ENCODE measurements at places on chromosomes 5 and 9.

DNA sequence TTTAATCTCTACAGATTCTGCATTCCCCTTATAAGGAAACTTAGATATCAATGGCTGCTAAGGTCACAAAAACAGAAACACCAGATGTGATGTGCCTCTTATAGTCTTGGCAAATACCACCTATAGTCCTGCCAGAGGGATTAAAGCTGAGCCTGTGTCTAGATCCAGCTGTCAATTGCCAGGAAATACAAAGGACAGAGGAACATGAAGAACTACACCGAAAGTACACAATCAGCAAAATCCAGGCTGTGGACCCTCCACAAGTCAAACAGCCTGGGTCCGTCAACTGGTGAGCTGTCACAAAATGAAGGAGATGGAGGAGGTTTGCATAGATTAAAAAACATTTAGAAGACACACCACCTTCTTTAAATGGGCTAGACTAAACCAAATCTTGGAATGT, 85.4 kb downstream of the KLF4 start:
- no peaks in the 10 kb centered on the region for H3K36me3 ChIP-seq
- no peak overlapping the region for H3K27ac ChIP-seq
- no peaks in the 10 kb centered on the region for H3K4me1 ChIP-seq
- H3K4me3 ChIP-seq, result no peak overlapping the region
- DNase-seq, result no peak

- H3K4me3 ChIP-seq, result no peak overlapping the region
- no peaks in the 10 kb centered on the region for H3K27me3 ChIP-seq
- DNase-seq, result no peak
- H3K27ac ChIP-seq, result no peak overlapping the region
- H3K36me3 ChIP-seq, result peaks cover 21% of the 10 kb centered on the region
Measured at GRCh38 chr9:133768859-133769510, 30.8 kb upstream of the SARDH start.

- peaks cover 4% of the 10 kb centered on the region for H3K36me3 ChIP-seq
- H3K4me1 ChIP-seq, result peaks cover 25% of the 10 kb centered on the region
- H3K27me3 ChIP-seq, result no peaks in the 10 kb centered on the region
- peak; percentile 85 for DNase-seq
- H3K4me3 ChIP-seq, result no peak overlapping the region
Measured at GRCh38 chr9:111937781-111938426, 41.3 kb downstream of the UGCG start.

DNA sequence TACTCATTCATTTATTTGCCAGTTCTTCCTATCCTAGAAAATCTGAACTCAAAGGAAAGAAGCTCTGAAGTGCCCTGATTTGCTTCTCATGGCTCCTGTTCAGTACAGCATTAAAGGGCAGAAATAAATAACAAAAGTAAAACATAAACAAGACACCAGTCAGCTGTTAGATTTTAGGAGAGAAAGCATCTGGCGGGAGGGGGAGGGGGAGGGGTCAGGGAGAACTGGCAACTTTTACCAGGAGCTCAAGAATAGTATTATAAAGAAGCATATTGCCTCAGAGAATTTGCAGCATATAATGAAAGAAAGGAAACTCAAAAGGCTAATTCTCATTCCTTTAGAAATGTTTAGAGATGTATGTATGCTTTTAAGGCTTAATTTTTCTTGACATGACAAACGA, 68.1 kb downstream of the SEMA6A start:
- no peaks in the 10 kb centered on the region for H3K36me3 ChIP-seq
- no peak overlapping the region for H3K27ac ChIP-seq
- peak; percentile 10 for DNase-seq

GRCh38 chr5:133469846-133470245, 142.5 kb downstream of the FSTL4 start:
- no peaks in the 10 kb centered on the region for H3K4me1 ChIP-seq
- no peaks in the 10 kb centered on the region for H3K36me3 ChIP-seq
- DNase-seq, result no peak
- no peak overlapping the region for H3K4me3 ChIP-seq

DNA sequence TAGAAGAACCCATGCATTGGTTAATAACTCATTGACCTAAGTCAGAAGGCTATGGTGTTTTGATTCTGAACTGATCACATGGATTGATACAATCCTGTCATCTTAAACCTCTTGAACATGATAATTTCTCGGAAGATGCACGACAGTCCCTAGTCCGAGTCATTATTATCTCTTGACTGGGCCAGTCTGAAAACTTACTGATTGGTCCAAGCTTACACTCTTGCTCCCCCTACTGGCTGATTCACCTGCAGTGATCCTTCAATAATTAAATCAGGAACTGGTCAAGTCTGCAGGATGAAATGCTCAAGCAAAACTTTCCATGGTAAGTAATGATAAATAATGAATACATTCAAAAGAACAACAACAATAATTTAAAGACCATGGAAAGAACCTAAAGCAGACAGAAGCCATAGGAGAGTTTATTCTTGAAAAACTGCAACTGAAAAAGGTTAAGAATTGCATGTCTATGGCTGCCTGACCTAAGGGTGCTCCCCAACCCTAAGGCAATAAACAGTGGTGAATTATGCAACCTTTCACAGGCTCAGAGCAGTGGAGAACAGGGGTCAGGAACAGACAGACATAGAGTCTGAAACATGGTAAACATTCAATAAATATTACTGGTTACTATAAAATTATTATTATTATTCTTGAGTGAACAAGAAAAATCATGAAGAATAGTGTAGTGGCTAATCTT, 79.3 kb downstream of the BRINP1 start:
- no peaks in the 10 kb centered on the region for H3K36me3 ChIP-seq
- DNase-seq, result no peak
- H3K4me1 ChIP-seq, result no peaks in the 10 kb centered on the region
- H3K27me3 ChIP-seq, result no peaks in the 10 kb centered on the region

- no peak overlapping the region for H3K4me3 ChIP-seq
- H3K4me1 ChIP-seq, result no peaks in the 10 kb centered on the region
Measured at GRCh38 chr5:117461966-117462365, 887.3 kb upstream of the SEMA6A start.

All from fibroblast of lung (primary cell).